Effector memory CD4-positive, alpha-beta T cell (primary cell): ENCODE measurements at places on chromosomes 5 and 9.

DNA sequence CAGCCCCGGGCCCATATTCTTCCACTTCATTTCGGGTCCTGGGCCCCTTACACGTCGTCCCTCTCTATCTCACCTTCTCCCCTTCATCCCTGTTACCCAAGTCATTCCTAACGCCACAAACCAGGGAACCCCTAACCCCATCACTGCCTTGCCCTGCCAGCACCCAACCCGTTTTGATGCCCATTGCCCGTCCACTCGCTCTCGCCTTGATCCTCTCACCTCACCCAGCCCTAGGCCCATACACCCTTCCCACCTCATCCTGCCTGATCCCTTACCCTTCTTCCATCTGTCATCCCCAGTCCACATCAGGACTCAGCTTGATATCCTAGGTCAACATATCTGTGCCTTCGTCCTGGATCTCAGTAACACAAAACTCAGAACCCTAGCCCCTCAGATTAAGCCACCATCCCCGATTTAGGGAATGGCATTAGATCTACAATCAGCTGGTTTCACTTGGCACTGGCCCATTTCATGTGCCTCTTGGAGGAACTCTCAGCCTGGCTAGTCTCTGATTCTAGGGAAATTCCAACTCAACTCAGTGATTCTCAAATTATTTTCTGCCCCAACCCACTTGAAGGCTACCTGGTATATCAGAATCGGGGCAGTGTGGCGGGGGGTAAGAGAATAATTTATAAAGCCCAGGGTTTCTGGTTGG is 489 bp downstream of the CHMP5 start:
- H3K36me3 ChIP-seq = peaks cover 33% of the 10 kb centered on the region
- H3K4me1 ChIP-seq = peaks cover 22% of the 10 kb centered on the region
- DNase-seq = no peak
- H3K27ac ChIP-seq = peak overlapping the region; percentile 82

DNA sequence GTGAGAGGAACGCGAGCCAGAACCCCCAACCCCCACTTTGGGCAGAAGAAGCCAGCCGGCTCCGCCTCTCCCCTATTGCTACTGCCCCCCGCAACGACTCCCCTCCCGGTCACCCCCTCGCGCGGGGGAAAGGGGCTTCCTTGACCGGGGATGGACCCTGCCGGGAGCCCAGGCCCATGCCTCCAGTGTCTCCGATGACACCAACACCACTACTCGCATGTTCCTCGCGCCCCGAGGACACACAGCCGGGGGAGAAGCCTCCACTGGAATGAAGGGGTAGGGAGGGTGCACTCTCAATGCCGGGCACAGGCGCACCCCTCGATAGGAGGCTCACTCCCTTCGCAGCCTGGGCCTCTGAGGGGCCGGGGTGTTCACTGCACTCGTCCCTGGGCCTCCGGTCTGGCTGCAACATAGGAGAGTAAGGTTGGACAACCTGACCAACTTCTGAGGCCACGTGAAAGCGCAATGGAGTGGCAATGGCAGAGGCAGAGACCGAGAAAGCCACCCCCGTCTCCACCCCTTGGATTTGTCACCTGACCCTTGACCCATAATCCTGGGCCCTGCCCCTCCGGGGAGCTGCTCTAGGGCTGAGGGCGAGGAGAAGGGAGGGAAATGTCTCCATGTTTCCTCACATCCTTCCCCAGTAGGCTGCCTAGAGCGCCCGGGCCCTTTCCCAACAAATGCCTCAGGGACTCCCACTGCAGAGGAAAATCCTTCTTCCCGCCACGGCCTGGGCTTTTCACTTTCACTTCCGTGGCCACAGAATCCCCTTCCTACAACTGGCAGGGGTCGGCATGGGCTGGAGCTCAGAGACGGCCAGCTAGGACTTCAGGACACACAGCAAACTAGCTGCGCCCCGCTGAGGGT is 1.1 kb upstream of the CNTFR start:
- H3K27ac ChIP-seq = no peak overlapping the region
- peak overlapping the region; percentile 73 for H3K4me3 ChIP-seq
- no peak for DNase-seq
- H3K36me3 ChIP-seq = no peaks in the 10 kb centered on the region

GRCh38 chr9:20713172-20713571 is 29.1 kb downstream of the FOCAD start:
- no peak overlapping the region for H3K27ac ChIP-seq
- H3K4me3 ChIP-seq = no peak overlapping the region
- no peak for DNase-seq
- H3K36me3 ChIP-seq = no peaks in the 10 kb centered on the region

GRCh38 chr5:115052948-115053347 is 116.8 kb downstream of the TRIM36 start:
- no peaks in the 10 kb centered on the region for H3K4me1 ChIP-seq
- no peak for DNase-seq
- H3K36me3 ChIP-seq = no peaks in the 10 kb centered on the region
- no peaks in the 10 kb centered on the region for H3K27me3 ChIP-seq
- H3K27ac ChIP-seq = no peak overlapping the region

DNA sequence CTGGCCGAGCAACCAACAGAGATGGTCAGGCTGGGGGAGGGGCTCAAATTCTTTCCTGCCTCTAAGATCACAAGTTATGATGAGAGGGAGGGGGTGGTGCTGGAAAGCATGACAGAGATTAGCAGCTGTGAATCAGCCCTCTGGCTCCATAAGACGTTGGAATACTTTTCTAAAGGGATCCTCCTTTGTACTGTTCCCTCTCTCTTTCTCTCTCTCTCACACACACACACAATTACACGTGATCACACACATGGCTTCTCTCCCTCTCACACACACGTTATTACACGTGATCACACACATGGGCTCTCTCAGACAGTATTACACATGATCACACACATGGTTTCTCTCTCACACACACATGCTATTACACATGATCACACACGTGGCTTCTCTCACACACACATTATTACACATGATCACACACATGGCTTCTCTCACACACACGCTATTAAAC is at the start of gene SLC45A2:
SLC45A2 (minus strand) TSS at position 23 of the 454 bp plus-strand sequence. CDS start 110 bp downstream, outside the sequence.
- no peaks in the 10 kb centered on the region for H3K4me1 ChIP-seq
- H3K4me3 ChIP-seq = no peak within 1 kb of the TSS
- no peaks in the 10 kb centered on the region for H3K27me3 ChIP-seq
- DNase-seq = no peak

DNA sequence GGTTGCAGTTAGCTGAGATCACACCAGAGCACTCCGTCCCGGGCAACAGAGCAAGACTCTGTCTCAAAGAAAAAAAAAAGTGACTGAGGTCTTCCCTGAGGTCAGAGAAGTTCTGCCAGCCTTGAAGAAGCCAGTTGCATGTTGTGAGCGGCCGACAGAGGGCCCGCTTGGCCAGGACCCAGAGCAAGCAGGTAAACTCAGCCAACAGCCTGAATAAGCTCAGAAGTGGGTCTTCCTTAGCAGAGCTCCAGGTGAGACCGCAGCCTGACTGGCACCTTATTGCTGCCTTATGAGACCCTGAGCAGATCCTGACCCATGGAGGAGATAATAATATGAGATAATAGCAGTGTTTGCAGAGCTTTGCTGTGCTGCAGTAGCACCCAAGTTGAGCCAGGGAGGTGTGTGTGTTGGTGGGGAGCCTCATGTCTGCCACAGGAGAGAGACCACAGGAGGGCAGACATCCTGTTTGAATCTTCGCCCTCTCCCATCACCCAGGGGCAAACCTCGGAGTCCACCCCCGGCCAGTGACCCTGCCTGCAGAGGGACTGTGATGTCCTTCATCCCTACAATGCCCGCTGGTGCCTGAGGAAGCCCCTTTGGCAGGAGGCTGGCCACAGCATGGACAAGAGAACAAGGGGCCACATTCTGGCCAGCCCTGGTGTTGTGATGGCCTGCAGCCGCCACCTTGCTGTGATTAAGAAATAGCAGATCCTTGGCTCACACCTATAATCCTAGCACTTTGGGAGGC is 10.8 kb upstream of the BARX1 start:
- H3K27me3 ChIP-seq = peaks cover 8% of the 10 kb centered on the region
- peaks cover 5% of the 10 kb centered on the region for H3K4me1 ChIP-seq
- H3K27ac ChIP-seq = no peak overlapping the region
- no peak overlapping the region for H3K4me3 ChIP-seq
- no peaks in the 10 kb centered on the region for H3K36me3 ChIP-seq
- no peak for DNase-seq

- no peak for DNase-seq
- H3K4me3 ChIP-seq = no peak overlapping the region
- no peaks in the 10 kb centered on the region for H3K36me3 ChIP-seq
- H3K4me1 ChIP-seq = no peaks in the 10 kb centered on the region
- H3K27me3 ChIP-seq = no peaks in the 10 kb centered on the region
Measured at GRCh38 chr9:80070071-80070742, 498.4 kb downstream of the TLE4 start.

- no peak for DNase-seq
- peaks cover 3% of the 10 kb centered on the region for H3K4me1 ChIP-seq
- H3K4me3 ChIP-seq = no peak overlapping the region
- H3K27me3 ChIP-seq = peaks cover 15% of the 10 kb centered on the region
Measured at GRCh38 chr9:132125944-132126679, 35.7 kb upstream of the NTNG2 start.

GRCh38 chr5:92332039-92332438 is 948.9 kb upstream of the ARRDC3 start:
- no peak for DNase-seq
- no peak overlapping the region for H3K4me3 ChIP-seq
- H3K27ac ChIP-seq = no peak overlapping the region

- no peak overlapping the region for H3K27ac ChIP-seq
- no peaks in the 10 kb centered on the region for H3K27me3 ChIP-seq
- no peak for DNase-seq
- H3K4me1 ChIP-seq = no peaks in the 10 kb centered on the region
- peaks cover 9% of the 10 kb centered on the region for H3K36me3 ChIP-seq
- no peak overlapping the region for H3K4me3 ChIP-seq
Measured at GRCh38 chr9:122991370-122991830, 42.1 kb upstream of the GPR21 start.

DNA sequence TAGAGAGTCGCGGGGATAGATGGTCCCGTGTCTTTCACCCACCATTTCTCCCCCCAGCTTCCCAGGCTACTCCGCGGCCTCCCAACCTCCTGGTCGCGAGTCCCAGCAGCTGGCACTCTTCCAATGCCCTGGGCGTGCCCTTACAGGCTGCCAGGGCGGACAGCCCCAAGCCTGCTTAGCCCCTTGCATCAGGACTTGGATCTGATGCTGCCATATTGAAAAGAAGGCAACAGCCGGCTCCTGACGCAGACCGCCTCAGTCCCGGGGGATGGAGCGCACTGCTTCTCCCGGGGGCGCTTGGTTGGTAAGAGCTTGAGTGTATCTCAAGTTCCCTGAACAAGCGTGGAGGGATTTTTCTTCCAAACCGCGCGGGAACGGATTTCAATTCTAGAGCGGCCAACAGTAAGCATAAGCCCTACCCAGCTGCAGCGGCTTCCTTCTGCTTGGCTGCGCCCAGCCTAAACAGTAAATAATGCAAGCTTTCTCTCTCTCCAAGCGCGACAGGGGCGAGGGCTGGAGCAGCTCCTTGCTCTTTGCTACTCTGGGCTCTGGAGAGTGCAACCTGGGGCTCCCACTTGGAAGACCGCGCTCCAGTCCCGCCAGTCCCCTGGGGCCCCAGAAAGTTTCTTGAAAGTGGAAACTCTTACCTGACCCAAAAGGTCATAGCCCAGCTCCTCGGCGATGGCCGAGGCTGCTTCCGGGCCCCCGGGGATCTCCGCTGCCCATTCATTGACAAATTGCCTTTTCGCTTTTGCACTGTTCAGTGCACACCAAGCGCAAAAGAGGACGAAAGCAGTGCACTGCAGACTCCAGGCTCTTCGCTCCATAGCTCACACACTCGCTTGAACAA is 607 bp downstream of the PCSK1 start:
- peaks cover 39% of the 10 kb centered on the region for H3K27me3 ChIP-seq
- DNase-seq = no peak
- no peaks in the 10 kb centered on the region for H3K4me1 ChIP-seq
- H3K36me3 ChIP-seq = no peaks in the 10 kb centered on the region
- H3K4me3 ChIP-seq = no peak overlapping the region

DNA sequence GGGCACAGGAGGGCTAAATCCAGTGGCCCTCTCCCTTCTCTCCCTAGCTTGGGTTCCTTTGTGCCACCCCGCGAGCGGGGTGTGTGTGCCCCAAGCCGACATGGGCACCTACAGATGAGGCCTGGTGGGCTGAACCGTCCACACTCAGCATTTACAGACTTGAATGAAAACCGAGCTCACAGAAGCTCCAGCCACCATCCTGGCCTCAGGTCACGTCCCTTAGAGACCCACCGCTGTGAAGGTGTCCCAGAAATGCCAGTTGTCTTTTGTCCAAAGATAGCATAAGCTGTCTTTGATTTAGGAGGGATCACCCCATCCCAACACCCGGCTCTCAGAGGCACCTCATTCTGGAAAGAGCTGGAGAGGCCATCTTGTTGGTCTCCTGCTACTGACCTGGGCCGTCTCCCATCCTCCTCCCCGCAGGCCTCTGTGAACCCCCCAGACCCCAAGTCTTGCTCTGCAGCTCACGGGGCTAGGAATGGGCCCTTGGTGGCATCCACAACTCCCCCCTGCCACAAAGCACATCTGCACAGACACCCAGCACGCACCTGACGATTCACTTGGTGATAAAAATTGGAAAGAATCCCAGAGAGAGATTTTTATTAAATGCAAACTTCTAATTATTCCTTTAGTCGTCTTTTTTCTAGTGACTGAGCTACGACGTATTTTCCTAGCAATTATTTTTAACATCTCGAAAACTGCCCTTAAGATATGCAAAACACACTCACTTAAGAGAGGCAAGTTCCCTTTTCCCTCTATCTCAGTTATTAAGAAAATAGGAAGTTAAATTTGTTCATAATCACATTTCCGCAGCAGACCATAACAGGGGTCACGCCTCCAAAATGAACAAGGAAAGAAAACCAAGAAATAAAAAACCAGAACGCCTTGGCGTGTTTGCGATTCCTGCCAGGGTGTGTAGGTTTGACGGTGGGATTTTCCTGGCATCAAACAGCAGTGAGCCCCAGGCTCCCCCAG is 80.5 kb upstream of the LMX1B start:
- H3K27me3 ChIP-seq = no peaks in the 10 kb centered on the region
- no peaks in the 10 kb centered on the region for H3K4me1 ChIP-seq
- no peak for DNase-seq
- H3K27ac ChIP-seq = no peak overlapping the region
- no peak overlapping the region for H3K4me3 ChIP-seq

DNA sequence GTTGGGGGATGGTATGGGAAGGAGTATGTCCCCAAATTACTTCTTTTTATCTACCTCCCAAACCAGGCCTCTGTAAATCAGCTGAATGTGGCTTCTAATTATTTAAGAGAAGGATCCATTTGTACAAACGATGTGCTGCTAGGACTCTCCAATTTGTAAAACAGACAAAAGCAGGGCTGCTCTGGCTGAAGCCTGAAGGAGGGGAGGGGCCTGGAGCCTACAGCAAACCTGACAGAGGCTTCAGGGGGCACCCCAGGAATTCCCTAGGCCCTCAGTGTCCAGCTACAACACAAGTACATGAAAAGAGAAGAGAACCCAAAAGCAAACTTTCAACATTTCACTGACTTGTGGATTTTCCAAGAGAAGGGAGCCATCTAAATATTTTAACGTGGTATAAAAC is 939.4 kb upstream of the DMAC1 start:
- H3K27me3 ChIP-seq = no peaks in the 10 kb centered on the region
- no peak for DNase-seq
- H3K4me1 ChIP-seq = no peaks in the 10 kb centered on the region
- H3K4me3 ChIP-seq = no peak overlapping the region
- no peaks in the 10 kb centered on the region for H3K36me3 ChIP-seq
- H3K27ac ChIP-seq = no peak overlapping the region
